Sigmoid colon (tissue), 7 donors: ENCODE measurements at places on chromosomes 2 and 18.

GRCh38 chr2:66251573-66251972 is 183.4 kb upstream of the MEIS1 start:
- DNase-seq = no peak

DNA sequence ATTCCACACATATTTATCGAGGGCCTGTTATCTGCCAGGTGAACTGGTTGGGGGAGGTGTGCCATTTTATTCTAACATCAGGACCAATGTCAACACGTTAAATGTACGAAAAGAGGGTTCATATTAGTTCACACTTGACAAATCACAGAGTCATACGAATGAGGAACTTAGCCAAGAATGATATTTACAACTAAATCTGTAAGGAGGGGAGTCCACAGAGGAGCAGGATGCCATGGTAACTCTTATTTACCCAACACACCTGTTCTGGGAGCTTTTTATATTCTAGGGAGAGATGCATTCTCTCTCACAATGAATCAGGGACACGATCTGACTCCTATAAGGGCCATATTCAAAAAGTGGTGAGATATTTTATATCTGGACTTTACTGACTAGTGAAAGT is 144.1 kb downstream of the CDC42EP3 start:
- no peak for DNase-seq

GRCh38 chr2:21037671-21038108 is 6.2 kb downstream of the APOB start:
- no peak for DNase-seq

DNA sequence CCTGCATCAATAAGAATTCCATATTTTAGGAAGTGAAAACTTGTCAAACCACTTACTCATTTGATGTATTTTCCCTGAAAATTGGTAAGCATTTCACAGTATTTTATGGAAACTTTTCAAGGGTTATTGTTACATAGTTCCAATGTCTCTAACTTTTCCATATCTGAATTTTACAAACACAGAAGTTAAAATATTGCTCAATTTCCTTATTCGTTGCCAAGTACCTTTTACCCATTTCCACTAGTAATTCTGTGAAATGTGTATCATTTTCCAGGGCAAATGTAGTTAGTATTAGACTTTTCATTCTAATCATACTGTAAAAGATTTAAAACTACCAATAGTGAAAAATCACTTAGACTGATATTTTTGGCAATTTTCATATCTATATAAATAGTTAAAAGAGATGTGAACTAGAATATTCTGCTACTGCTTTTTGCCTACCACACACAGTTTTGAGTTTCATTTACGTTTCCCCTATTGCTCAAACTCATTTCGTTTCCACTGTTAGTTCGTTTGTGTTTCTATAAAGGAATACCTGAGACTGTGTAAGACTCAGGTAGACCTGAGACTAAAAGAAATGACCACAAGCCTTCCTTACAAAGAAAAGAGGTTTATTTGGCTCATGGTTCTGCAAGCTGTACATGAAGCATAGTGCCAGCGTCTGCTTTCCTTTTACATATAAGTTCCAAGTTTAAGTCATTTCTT is 86.3 kb downstream of the PMS1 start:
- no peak for DNase-seq

- DNase-seq = no peak
Measured at GRCh38 chr2:240183006-240183874, 42.8 kb upstream of the OTOS start.
